Neural crest cell (in vitro differentiated cells): ENCODE measurements at places on chromosomes 5 and 9. TPM values are rescaled to one million over a fixed set of nuclear protein-coding genes. Genes with fewer than 3 reads are reported as not detected.

GRCh38 chr5:151708126-151708525 lies 21.4 kb upstream of the SPARC start:
- no peak for DNase-seq
- H3K27me3 ChIP-seq = no peaks in the 10 kb centered on the region
- H3K4me3 ChIP-seq = no peak overlapping the region
- no peak overlapping the region for H3K27ac ChIP-seq
- no peaks in the 10 kb centered on the region for H3K36me3 ChIP-seq
- H3K4me1 ChIP-seq = peaks cover 21% of the 10 kb centered on the region

DNA sequence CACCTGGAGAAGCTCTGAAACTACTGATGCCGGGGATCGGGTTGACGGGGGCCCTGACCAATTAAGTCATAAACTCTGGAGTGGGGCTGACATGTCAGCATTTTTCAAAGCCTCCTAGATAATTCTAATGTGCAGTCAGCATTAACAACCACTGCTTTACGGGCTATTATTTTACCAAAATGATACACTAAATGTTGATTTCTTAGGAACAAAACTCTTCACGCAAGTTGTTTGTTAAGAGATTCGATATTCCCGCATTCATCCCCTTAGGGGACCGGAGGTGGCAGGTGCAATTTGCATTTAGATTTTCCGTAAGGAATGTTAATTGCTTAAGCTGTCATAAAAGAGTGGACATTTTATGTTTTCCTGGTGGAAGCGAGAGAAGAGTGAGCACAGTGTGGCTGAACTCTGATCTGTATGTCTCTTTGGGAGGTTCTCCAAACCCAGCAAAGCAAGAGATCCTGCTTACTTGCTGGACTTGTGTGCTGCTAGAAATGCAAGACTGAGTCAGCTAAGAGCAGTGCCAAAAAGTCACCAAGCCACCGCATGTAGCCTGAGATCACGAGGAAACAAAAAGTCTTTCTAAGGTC lies 77.6 kb downstream of the UGCG start:
- DNase-seq = no peak
- H3K4me1 ChIP-seq = no peaks in the 10 kb centered on the region
- H3K4me3 ChIP-seq = no peak overlapping the region
- no peaks in the 10 kb centered on the region for H3K36me3 ChIP-seq
- no peaks in the 10 kb centered on the region for H3K27me3 ChIP-seq
- no peak overlapping the region for H3K27ac ChIP-seq

- H3K4me3 ChIP-seq = peak overlapping the region; percentile 95
- DNase-seq = peak; percentile 48
- H3K27ac ChIP-seq = peak overlapping the region; percentile 95
- no peaks in the 10 kb centered on the region for H3K27me3 ChIP-seq
- H3K36me3 ChIP-seq = peaks cover 9% of the 10 kb centered on the region
- H3K4me1 ChIP-seq = peaks cover 47% of the 10 kb centered on the region
These were observed 732 bp downstream of the PRKAA1 start for GRCh38 chr5:40797273-40798011.

GRCh38 chr9:110115341-110115820 lies 92.6 kb downstream of the C9orf152 start:
- H3K4me3 ChIP-seq = no peak overlapping the region
- peaks cover 52% of the 10 kb centered on the region for H3K4me1 ChIP-seq
- H3K36me3 ChIP-seq = no peaks in the 10 kb centered on the region
- peak overlapping the region; percentile 17 for H3K27ac ChIP-seq

DNA sequence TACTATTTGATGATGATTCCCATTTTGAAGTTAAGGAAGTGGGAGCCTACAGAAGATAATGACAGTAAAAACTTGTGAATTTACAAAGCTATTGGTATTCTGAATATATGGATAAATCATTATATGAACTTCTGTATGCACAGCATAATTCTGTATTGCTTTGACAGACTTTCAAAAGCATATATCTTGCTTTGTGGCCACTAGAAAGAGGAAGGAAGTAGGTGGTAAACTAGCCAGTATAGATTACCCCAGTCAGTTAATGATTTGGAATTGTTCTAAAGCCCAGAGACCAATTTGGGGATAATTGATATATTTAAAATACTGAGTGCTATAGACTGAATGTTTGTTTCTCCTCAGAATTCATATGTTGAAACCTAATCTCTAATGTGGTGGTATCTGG lies 53.0 kb downstream of the NR2F1 start:
- no peaks in the 10 kb centered on the region for H3K27me3 ChIP-seq
- DNase-seq = no peak
- no peak overlapping the region for H3K27ac ChIP-seq
- no peak overlapping the region for H3K4me3 ChIP-seq
- H3K4me1 ChIP-seq = peaks cover 39% of the 10 kb centered on the region

The TAS2R1 gene
- total RNA-seq = not detected in 2 replicates

DNA sequence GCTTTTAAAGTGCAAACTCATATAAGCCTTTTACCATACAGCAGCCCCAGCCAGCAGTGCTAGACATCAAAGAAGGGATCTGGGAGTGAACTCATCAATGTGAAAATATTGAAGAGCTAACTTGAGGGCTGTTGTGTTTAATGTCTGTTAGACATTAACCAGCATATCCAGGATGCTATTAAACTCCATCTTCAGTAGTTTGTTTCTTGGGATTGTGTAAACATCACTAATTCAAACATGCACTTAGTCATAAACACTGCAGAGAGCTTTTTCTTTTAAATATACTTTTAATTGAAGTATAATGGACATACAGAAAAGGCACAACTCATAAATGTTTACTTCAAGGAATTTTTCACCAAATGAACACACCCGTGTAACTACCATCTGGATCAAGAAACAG lies 81.8 kb downstream of the TMEM252 start:
- H3K4me3 ChIP-seq = no peak overlapping the region
- H3K4me1 ChIP-seq = no peaks in the 10 kb centered on the region
- no peaks in the 10 kb centered on the region for H3K36me3 ChIP-seq
- DNase-seq = no peak
- peaks cover 70% of the 10 kb centered on the region for H3K27me3 ChIP-seq

GRCh38 chr5:133610489-133611356 lies 1.6 kb downstream of the FSTL4 start:
- peaks cover 8% of the 10 kb centered on the region for H3K4me1 ChIP-seq
- H3K36me3 ChIP-seq = no peaks in the 10 kb centered on the region
- H3K4me3 ChIP-seq = peak overlapping the region; percentile 80
